ENCODE measurements at places on chromosomes 4 and X.
A peak's percentile ranks its signal among the peaks of the same experiment; 100 is the strongest.

DNA sequence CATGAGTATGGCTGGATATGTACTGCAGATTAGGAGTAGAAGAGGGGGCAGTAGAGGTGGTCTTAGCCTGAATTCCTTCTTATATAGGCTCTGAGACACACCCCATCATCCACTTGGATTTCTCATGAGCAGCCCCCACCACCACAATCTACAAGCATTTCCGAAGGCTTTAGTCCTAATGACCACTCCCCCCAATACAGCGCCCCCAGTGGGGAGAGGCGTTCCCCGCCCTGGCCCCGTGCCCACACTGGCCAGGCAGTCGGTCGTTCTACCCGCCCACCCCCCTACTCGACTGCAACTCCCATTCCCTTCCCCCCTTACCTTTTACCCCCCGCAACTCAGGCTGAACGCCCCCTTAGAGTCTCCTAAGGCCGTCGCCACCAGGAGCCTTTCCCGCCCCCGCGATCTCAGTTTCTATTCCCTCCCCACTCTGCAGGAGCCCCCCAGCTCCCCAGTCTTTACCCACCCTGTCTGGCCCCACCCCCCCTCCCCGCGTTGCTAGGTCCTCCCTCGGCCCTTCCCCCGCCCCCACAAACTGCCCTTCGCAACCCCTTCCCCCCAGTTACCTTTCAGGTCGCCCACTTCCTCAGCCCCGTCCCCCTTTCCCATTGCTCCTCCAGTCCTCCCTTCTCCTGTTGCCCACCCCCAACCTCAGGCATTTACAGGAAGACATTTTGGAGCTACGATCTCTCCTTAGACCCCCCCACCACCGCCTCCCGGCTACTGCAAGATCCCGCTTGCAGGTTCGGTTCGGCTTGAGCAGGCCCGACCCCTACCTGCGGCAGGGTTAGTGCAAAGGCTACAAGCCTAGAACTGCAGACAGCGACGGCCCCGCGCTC, 468 bp downstream of the ZMYM3 start:
- DNase-seq, result peak; percentile 36

DNA sequence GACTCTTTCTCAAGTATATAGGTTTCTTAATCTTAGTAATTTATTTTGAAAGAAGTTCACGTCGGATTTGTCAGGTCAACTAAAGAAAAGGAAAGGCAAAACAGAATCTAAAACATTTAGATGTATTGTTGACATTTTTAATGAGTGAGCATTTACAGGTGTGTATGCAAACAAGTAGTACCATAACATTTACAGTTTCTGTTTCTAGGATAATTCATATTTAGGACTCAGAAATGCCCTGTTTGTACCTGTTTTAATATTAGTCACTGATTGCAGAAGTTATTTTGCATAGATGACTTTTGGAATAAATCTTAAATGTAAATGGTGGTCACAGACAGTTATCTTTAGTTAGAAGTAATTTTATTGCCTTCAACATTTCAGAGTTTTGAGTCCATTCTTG, 151.3 kb upstream of the NUDT6 start:
- DNase-seq, result no peak

DNA sequence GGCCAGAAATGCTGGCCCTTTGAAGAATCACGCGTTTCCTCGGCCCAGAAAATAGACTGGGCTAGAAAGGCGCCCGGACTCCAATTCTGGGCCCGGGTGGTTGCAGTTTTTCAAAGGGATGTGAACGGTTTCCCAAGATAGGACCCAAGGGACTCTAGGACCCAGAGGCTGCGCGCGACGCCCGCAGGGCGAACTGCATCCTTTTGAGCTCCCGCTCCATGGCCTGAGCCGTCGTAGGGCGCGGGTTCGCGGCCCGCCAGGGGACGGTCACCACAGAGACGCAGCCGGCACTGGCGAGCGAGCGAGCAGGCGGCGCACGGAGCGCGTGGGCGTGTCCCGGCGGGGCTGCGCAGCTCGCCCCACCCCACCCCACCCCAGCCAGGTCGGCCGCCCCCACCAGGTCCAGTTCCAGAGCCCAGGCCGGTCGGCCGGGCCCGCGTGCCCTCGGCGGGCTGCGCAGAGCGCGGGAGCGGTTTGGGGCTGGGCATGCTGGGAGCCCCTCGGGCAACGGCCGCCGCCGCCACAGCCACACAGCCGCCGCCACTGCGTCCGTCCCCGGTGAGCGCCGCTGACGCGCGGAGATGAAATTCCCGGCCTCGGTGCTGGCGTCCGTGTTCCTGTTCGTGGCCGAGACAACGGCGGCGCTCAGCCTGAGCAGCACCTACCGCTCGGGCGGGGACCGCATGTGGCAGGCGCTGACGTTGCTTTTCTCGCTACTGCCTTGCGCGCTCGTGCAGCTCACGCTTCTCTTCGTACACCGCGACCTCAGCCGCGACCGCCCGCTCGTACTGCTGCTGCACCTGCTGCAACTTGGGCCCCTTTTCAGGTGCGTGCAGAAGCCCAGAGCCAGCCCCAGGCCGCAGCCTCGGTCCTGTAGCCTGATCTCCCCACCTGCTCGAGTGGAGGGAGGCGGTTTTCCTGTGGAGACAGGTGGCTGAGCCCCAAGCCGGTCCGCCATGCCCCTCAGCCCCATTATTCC, at the start of gene XK:
Gene XK, plus strand, starts transcription at position 411 of the 979 bp plus-strand sequence. Its CDS starts 171 bp downstream, at position 582.
- no peak for DNase-seq

DNA sequence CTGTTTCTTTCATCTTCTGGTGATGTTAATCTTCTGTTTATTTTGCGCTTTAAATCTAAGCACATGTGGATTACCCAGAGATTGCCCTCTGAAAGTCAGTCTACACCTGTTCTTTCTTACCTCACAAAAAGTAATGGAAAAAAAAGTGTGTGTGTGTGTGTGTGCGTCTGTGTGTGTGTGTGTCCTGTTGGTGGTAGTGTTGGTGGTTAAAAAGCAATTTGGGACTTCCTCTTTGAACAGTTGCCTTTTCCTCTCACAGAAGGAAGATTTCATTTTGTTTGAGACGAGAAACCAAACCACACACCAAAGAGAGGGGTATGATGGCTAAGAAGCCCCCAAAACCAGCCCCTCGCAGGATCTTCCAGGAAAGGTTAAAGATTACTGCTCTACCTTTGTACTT, at the start of gene STAP1:
Gene STAP1, plus strand, starts transcription at position 235 of the 400 bp plus-strand sequence. Its CDS starts 83 bp downstream, at position 318.
- no peak for DNase-seq

DNA sequence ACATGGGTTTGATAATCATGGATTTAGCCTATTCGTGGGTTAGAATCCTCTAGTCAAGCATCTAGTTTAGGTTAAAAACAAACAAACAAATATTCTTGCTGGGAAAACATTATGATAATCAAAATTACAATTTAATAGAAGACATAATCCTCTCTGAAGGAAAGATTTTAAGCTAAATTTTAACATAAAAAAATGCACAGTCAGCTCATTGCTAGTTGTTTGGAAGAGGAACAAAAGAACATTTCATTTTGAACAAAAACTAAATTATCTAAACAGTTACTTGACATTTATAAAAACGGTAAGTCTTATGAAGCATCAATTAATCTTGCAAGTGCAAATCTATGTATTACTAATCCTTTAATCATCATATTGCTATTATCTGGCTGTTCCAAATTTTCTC, 18.2 kb upstream of the AGA start:
- no peak for DNase-seq

DNA sequence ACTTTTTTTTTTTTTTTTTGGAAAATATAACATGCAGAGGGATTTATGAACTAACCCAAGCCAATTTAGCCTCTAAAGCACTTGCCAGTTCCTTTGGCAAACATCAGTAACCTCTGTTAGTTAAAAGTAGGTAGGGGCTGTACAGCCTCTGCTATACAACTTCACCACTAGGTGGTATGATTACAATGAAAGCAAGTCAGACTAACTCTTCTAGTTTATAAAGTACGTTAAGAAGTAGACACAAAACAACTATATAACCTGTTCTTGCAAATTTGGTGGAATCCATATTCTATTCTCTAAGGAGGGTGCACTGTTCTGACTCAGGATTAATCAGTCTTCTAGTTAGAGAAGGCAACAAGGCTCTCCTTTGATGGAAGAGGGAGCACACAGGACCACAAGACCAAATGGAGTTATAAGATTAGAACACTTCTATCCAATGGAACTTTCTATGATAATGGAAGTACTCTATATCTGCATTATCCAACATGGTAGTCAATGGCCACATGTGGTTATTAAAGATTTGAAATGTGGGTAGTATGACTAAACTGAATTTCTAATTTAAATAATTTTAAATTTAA, 12.8 kb downstream of the AIMP1 start:
- no peak for DNase-seq

GRCh38 chr4:165129924-165130323, 17.3 kb upstream of the TMEM192 start:
- DNase-seq, result no peak

GRCh38 chrX:69019073-69019890, 146.0 kb downstream of the PJA1 start:
- DNase-seq, result no peak

DNA sequence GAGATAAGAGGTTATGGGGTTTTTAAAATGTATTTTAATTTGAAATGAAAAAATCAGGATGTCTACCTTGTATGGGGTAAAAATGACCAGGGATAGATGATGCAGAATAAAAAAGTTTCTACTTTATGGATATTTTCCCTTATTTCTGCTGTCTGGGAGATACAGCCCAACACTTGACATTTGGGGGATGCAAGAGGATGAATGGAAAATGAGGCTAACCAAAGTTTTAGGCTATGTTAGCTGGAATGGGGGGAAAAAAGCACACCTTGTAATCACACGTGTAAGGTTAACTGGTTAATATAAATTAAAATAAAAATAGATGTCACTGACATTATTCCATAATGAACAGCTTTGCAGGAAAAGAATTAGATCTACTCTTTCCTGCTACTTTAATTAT, 1.1 kb downstream of the PRDM8 start:
- DNase-seq, result no peak

DNA sequence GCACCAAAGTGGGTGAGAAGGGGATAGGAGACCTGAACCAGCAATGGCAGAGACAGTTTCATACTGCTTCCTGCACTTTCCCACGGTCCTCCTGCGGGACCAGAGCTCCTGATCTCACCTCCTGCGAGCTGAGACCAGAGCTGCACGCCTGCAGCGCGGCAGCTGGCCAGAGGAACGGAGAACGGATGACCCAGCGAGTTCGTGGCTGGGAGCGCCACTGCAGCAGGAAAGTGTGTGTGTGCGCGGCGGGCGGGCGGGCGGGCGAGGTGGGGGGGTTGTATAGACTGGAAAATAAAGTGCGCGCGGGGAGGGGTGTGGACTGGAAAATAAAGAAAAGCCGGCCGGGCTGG, 16.5 kb downstream of the MCF2 start:
- DNase-seq, result no peak

DNA sequence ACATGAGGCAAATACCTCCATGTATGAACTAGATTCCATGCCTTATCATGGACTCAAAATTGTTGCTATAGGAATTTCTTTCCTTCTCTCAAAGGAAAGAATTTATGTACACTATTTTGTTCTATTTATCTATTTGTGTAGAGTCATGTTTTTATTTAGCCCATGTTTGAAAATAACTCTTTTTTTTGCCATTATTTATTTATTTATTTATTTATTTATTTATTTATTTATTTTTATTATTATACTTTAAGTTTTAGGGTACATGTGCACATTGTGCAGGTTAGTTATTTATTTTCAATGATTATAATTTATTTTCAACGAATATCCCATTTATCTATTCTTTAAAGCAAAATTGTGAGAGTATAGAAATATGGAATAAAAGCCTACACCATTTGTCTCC, 177.9 kb downstream of the MAGEE1 start:
- no peak for DNase-seq

DNA sequence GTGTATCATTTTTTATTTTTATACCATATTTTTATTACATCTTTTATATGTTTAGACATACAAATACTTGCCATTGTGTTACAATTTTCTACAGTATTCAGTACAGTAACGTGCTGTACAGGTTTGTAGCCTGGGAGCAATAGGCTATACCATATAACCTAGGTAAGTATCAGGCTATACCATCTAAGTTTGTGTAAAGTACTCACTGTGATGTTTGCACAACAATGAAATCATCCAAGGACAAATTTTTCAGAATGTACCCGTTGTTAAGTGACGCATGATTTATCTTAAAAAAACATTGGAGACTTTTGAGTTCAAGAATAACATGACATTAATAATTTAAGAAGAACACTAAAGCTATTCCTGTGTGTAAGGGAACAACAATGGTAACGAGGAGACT, 96.0 kb upstream of the LEF1 start:
- no peak for DNase-seq

GRCh38 chr4:172740434-172740833, 428.2 kb upstream of the GALNT7 start:
- no peak for DNase-seq

DNA sequence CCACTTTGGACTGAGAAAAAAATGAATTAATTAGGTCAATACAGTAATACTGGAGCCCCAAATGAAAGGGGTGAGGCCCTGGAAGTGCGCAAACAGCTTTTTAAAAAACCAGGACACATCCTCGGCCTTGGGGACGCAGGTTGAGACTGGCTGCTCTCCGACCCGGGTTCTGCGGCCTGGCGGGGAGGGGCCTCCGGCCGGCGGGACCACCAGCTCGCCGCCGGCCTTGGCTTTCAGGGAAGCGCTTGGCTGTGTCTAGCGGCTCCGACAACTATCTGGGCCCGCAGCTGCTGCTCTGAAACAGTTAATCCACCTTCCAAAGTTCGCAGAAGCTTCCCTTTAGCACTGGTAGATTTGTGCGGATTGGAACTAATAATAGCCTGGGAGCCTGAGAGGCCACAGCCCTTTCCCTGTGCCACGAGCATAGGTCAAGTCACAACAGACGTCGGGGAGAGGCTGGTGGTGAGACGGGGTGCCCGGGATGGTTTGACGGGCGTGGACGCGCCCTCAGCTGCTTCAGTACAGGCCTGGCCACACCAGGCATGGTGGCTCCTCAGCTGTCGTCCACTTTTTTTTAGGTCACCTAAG, 1.1 kb upstream of the SEL1L3 start:
- no peak for DNase-seq

GRCh38 chrX:107630031-107630689, 1.9 kb downstream of the PRPS1 start:
- DNase-seq, result no peak

GRCh38 chr4:90950385-90950841, 823.2 kb downstream of the CCSER1 start:
- no peak for DNase-seq

GRCh38 chrX:124940531-124940930, 379.1 kb upstream of the TEX13C start:
- DNase-seq, result no peak

- DNase-seq, result no peak
Measured at GRCh38 chr4:105946771-105947170, 51.5 kb downstream of the NPNT start.

DNA sequence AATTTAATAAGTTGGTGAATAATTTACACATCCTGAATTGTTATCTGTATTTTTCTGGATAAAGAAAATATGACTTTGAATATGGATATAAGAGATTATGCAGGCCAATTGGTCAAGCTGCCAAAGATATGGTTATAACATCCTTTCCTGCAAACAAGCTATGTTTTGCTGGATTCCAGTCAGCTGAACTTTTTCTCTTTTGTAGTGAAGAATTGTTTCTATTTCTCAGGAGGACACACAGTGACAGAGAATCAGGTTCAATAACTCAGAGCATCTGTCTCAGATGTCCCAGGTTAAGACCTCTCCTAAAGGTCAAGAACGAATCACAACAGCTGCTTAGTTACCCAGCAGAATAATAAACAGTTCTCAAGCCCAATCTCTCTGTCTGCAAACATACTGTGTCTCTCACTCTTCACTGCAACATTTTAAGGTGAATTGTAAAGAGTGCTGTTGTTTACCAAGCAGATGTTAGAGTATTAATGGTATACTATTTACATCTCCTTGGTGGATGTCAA, 189.5 kb upstream of the ANKRD50 start:
- no peak for DNase-seq

GRCh38 chr4:56147371-56147770, 198.6 kb downstream of the CEP135 start:
- no peak for DNase-seq

GRCh38 chr4:184503869-184504300, 29.5 kb upstream of the IRF2 start:
- DNase-seq, result no peak
